ENCODE measurements at places on chromosomes 3 and 15. TPM values are rescaled to one million over a fixed set of nuclear protein-coding genes. Genes with fewer than 3 reads are reported as not detected.

Gene CP
- 1.7 TPM for total RNA-seq

GRCh38 chr3:8665407-8665896, 20.9 kb upstream of the SSUH2 start:
- no peak for DNase-seq

- no peak for DNase-seq
Measured at GRCh38 chr3:5456199-5456598, 268.7 kb downstream of the EDEM1 start.

DNA sequence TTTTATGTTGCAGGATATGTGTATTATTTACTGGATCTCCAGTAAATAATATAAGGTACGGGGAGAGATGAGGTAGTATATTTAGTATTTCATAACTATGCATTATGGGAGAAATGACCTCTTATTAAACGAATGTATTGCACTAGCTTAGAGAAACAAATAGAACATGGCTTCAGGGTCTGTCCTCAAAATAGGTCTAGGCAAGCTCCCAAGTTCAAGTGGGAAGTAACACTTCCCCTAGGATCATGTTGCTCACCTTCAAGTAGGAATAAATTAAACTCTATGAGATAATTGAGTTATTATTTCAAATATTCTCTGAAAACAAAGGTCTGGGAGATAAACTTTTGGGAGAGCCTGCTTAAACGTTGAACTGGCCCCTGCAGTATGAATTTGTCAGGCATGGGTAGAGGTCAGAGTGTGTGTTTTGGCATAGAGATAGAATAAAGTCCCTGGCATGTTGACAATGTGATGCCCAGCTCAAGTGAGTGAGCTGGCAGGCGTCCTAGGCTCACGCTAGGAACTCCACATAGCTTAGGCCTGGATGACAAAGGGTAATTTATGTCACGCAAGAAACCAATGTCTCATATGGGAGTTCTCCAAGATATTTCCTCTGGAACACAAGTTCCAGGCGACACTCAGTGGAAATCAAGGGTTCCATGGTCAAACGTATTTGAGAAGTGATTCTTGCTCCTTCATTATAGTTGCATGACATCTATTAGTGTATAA, 236.8 kb downstream of the CACNA2D3 start:
- DNase-seq: no peak

GRCh38 chr3:99980606-99981005, 133.7 kb downstream of the FILIP1L start:
- DNase-seq: no peak

DNA sequence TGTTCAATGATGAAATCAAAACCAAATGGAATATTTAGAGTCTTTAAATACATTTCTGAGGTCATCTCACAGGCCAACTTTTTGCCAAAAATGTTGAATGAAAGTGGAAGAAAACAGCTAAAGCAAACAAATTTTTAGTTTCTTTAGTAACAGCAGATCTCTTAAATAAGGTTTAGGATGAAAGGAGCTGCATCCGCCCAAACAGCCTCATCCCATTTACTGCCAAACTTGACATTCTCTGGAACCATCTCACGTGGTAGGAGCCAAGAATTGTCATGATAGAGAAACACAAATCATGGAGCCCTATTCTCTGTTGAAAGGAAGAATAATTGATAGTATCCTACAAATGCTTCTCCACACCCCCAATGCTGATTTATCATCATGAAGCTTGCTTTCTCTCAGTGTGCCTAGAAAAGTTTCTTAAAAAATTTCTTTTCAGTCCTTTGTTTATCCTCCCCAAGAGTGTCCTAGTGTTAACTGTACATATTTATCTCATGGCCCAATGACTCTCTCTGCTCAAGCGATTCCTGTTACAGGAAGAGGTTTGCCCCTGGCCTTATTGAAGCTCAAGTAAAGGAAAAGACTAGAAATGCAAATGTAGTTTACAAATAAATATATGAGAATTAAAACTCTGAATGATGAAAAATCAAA, 23.4 kb downstream of the SLC9A9 start:
- no peak for DNase-seq

DNA sequence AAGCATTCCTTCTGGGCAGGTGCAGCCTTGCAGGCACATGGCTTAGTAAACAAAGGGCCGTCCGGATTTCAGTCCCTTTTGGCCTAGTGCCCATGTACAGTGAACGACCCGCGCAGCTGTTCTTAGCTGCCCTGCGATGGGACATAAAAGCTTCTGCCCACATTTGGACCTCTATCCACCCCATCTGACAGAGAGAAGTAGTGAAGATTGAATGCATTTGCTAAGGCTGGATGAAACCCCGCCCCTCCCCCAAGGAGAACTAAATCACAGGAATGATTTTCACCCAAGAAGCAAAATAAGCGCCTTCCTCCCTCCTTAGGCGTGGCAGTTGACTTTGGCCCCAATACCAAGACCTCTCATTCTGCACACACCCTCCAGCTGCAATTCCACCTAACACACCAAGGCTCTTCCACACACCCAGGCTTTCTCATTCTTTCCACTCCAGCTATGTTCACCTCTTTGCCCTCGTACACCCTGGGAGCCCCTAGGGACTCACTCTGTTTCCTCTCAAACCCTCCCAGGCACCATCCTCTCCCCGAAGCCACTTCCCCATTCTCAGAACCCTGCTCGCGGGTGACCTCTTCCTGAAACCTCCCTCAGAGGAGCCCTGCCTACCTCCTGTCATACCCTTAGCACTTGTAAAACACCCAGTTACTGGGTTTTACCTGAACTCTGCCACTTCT, 14.1 kb upstream of the HRH1 start:
- no peak for DNase-seq

DNA sequence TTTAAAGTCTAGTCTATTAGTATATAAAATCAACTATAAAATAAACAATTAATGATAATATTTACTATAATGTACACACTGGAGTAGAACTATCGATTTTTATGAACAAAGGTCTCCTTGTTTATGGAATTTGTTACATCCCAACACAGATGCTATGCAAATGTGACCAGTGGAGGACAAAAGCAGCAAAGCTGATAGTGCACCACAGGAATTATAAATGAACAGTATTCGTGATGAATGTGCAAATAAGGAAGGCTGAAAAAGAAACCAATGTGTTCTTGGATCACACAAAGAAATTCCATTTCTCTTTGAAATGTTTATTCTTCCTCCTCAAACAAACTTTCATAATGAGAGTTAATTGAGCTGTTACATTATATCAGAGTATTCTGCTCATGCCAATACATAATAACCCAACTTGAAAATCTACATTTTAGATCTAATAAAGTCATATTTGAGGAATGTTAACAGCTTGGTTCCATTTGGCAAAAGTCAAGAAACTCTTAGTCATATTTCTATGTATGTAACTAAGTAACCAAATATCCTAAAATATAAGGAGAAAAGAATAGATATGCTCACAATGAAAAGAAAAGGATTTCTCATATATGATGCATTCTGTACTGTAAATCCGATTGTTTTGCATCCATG, 79.3 kb downstream of the NEK10 start:
- no peak for DNase-seq

Gene ATP11B
- 117 TPM for total RNA-seq

DNA sequence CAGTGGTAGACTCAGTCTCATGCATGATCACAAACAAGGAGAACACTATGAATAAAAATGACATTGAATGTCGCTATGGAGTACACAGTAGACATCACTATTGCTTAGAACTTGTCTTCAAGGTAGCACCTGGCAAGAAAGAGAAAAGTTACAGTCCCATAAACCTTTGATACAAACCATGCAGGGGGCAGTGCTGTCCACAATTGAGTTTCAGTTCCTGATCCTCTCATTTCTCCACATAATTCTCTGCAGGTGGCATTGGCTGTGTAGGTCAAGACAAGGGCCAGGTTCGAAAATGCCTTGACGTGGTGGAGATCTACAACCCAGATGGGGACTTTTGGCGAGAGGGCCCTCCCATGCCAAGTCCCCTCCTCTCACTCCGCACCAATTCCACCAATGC, 47.9 kb downstream of the KBTBD12 start:
- no peak for DNase-seq

Gene PSTPIP1
- 0.62 TPM for total RNA-seq

DNA sequence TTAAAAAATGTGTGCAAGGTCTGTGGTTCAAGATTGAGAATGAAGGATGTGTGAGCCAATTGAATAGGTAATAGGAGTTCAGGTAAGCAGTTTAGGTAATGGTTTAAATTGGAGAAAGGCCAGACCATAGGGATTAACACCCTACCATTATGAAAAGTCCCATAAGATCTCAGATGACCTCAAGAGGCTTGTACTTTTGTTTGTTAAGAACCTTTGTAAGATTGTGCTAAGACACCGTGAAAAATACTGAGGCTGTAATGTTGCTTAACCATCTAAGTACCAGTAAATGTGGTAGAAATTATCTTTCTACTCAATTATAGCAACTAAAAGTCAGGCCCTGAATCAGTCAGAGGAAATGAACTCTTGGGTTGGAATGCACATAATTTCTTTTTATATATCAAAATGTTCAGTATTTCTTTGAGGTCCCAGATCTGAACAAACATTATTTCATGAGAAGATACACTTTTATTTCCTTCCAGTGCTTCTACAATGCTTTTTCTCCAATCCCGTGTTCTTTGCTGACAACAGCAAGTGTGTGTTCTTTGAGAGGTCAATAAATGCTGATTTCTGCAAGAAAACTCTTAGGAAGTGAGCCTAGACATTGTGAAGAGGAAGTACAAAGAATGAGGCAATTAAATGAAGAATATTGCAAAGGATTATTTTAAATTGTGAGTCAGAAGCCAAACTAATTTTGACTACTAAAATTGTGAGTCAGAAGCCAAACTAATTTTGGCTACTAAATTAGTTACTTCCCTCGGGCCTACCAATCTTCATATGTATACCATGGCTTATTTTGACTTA, 66.4 kb downstream of the TCF12 start:
- DNase-seq: no peak

DNA sequence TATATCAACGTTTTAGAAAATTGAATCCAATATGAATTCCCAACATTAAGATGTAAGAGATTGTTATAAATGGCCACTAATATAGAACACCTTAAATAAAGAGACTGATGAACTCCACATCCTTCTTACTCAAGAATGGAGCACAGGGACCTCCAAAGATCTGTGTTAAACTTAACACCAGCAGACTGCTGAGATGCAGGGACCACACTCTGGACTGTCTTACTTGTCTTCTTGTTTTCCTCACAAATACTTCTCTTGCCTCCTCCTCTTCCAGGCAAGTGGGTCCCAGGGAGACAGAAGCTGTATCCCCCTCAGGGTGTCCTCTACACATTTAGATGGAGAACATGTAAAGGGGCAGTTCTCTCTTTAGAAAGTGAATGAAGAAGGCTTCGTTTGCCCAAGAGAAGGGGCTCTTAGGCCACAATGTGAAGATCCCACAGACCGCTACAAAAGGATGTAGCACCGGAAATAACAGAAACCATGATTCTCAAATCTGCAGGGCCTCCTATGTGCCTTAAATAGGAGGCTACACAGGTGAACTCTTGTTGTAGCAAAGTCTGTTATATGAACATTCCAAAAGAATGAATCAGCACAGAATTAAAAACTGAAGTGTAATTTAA, 52.2 kb downstream of the SATB1 start:
- no peak for DNase-seq

- DNase-seq: no peak
Measured at GRCh38 chr3:73203633-73204032, 142.2 kb downstream of the EBLN2 start.

GRCh38 chr3:88230638-88231037, 80.9 kb downstream of the C3orf38 start:
- DNase-seq: no peak

Gene ATP13A5
- under 0.01 TPM for total RNA-seq

DNA sequence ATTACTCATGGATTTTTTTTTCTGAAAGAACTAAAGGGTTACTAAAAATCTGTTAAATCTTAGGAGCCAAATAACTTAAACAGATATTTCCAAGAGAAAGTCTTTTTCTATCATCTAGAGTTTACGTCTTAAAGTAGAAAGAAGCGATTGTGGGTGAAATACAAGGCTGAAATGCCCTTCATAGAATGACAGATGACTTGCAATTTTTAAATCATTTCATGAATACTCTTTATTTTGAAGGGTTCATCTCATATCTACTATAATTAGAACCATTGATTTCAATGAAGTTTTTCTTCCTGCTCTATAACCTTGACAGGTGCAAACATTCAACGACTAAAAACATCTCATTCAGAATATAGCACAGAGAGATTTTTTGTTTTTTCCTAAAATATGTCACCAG, 217.0 kb downstream of the GABRB3 start:
- DNase-seq: no peak

Gene RTP4
- total RNA-seq: not detected

DNA sequence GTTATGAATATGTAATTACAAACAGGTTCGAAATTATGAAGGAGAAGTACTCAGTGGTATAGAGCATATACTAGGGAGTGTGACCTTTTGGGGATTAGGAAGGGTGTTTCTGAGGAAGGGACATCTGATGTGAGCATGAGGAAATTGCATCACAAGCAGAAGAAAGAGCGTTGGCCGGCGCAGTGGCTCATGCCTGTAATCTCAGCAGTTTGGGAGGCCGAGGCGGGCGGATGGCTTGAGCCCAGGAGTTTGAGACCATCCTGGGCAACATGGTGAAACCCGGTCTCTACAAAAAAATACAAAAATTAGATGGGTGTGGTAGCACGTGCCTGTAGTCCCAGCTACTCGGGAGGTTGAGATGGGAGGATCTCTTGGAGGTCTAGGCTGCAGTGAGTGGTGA, 6.9 kb downstream of the CMTM7 start:
- DNase-seq: no peak

- peak; percentile 67 for DNase-seq
Measured at GRCh38 chr3:49007771-49008528, 759 bp downstream of the WDR6 start.

Gene GPR176
- total RNA-seq: 44.3 TPM

Gene CSPG4
- 5.5 TPM for total RNA-seq

- no peak for DNase-seq
Measured at GRCh38 chr3:59161048-59161447, 111.2 kb upstream of the CFAP20DC start.

GRCh38 chr3:75294124-75294523, 370.0 kb upstream of the FRG2C start:
- no peak for DNase-seq

DNA sequence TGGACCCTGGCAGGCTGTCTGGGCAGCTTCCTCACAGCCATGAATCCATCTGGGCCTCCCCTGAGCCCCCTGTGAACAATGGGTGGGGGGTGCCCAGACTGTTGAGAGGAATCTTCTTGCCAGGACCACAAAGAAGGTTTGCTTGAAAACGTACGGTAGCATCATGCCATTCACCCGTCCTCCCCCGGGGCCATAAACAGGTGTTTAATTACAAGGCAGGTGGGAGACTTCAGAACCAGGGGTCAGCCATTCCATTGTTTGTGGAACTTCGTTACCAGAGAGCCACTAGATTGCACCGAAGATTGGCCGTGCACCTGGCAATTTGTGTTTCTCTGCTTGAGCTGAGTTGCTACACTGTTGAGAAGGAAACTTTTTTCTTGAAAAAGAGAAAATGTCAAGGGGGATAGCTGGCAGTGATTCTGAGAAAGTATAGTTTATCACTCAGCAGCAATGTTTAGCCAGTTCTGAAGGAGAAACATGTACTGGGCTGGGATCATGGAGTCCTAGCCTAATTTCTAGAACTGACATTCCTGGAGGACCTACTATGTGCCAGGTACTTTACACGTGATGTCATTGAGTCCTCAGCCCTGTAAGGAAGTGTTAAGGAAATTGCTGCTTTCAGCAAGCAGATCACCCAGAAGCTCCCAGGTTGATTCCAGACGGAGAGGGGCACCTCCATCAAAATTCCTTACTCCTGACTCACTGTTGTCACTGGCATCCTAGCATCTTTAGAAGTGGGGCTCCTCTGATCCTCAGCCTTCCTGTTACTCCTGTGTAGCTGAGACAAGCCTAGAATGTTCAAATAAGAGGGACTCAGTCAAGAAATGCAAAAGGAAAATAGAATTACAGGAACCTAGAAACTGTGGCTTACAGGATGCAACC, 103.8 kb upstream of the UBE2E1 start:
- no peak for DNase-seq

- DNase-seq: no peak
Measured at GRCh38 chr3:195458316-195458717, 15.5 kb upstream of the ACAP2 start.

All from occipital lobe (tissue), 3 donors.